CD8-positive, alpha-beta T cell (primary cell): ENCODE measurements at places on chromosomes 4 and X.

GRCh38 chr4:4633431-4633830 lies 91.6 kb upstream of the STX18 start:
- no peak for DNase-seq

DNA sequence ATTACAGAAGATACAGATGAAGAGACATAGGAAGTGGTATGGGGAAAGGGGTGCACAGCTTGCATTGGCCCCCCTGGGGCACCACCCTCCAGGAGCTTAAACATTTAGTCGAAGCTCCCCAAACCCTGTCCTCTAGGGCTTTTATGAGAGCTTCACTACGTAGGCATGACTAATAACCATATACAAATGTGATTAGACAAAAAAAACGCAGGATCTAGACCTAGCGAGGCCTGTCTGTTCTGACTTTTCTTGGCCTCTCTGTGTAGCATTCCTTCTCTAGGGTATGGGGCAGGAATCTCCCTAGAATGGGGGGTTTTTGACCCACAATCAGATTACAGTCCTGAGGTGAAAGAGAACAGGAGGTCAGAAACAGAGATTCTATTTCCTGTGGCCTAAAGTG lies 293.7 kb upstream of the GALNTL6 start:
- no peak for DNase-seq

GRCh38 chrX:141341341-141341740 lies 99.0 kb upstream of the SPANXC start:
- DNase-seq: no peak

- no peak for DNase-seq
Observed at GRCh38 chr4:5378002-5378401, 326.7 kb downstream of the STK32B start.

DNA sequence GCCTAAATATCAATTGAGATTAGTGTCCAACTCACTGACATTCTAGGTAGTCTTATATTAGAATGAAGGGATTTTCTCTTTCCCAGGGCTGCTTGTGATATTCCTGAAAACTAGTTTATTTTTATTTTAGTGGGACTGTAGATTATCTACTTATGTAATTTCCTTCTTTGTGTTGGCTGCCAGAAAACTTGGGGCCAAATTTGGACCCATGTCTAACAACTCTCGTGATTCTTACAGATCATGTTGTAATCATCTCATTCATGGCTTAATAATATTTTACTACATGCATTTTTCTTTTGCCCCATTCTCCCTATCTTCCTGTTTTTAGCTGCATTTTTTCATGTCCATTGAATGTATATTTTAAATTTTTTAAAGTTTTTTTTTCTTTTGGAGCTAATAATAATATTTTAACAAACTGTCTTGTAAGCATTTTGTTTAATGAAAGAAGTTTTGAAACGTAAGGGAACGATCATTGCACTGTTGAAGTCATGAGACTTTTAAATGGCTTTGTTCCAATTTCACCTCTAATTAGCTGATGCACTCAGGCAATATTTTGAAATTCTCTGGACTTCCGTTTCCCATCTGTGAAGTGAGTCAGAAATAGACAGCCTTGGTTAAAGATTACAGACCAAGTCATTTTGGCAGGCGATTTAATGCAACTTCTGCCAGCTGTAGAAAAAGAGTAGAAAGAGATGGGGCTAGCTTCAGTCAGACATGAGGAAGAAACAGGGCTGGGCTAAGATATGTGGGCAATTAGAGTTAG lies 14.3 kb upstream of the TDO2 start:
- DNase-seq: no peak

DNA sequence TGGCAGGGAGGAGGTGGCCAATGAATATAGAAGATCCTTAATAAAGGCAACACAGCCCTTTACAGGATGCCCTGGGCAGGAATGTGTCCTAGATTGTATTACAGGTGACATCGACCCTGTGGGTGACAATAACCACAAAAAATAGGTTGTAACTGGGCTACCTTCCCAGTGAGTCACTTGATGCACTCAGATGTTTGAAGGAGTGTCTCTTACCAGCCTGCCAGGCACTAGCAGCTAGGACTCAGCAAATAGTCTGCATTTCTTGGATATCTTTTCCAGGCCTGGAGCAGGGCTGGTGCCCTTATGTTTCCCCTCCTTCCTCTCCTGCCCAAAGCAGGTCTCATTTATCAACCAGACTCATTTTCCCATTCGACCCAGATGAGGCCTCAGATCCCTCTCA lies 50.9 kb upstream of the TMEM164 start:
- no peak for DNase-seq

DNA sequence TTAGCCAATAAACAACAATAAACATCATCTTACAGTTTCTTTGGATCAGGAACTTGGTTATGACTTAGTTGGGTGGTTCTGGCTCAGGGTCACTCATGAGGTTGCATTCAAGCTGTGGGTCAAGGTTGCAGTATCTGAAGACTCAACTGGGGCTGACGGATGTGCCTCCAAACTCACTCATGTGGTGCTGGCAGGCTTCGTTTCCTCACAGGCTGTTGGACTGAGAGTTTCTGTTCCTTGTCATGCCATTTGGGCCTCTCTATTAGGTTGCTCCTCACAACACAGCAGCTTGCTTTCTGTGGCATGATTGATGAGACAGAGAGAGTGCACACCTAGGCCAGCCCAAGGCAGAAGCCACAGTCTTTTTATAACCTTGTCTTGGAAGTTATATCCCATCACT lies 20.7 kb downstream of the FRMPD3 start:
- DNase-seq: no peak

DNA sequence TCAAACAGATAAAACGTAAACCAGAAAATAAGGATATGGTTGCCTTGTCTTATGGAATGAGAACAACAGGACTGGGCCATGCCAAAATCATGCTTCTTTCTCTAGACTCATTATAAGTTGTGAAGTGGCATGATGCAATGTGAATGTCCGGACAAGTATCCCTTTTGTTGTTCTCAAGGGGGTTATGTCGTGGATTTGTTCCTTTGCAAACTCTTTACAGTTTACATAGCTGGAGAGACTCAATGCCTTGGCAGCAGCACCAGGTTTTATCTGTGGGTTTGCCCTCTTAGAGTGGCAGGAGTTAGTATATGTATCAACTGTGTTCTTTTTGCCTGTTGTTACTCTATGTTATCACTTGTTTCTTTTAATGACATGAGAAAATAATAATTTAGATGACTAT lies 41.4 kb downstream of the SPRY1 start:
- DNase-seq: no peak

DNA sequence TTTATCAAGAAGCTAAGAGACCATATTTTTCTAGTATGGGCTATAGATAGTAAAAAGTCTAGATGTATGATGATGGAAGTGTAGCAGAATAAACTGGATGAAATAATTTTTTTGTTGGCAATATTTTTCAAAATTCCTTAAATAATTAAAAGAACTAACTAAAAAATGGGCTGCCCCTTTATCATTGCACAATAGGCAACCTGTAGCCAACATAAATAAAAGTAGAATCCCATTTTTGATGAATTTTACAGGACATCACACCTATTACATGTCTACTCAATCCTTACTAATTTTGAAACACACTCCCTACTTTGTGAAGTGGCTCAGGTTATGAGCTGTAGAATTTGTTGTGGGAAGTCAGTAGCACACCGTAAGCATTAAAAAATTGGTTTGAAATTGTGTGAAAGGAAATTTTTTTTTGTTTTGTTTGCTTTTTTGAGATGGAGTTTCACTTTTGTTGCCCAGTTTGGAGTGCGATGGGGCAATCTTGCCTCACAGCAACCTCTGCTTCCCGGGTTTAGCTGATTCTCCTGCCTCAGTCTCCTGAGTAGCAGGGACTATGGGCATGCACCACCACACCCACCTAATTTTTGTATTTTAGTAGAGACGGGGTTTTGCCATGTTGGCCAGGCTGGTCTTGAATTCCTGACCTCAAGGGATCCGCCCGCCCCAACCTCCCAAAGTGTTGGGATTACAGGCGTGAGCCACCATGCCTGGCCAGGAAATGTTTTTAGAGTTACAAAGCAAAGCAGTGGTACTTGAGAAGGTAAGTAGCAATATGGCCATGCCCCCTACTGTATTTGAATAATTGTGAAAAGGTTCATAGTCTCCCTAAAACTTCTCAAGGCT lies 8.9 kb upstream of the RUFY3 start:
- no peak for DNase-seq

GRCh38 chrX:131399678-131400428 lies 110.7 kb upstream of the IGSF1 start:
- DNase-seq: no peak

GRCh38 chr4:54657551-54658251 lies at the start of gene KIT:
KIT (plus strand) TSS chr4:54657957; CDS start chr4:54658015, 58 bp downstream.
- DNase-seq: peak; percentile 33

DNA sequence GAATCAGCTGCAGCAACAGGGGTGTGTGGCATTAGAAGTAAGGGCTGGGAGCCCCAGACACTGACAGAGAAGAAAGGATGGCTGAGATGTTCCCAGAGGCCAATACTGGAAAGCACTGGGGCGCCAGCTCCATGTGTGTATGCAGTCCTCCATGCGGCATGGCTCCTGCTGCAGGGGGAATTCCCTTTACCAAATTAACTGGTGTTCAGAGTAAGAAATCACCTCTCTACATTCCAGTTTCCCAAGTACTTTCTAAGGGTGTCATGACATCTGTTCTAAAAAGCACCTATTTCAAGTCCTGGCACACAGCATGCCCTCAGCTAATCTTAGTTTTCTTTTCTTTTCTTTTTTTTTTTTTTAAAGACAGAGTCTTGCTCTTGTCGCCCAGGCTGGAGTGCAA lies 98.0 kb downstream of the MAML3 start:
- no peak for DNase-seq

DNA sequence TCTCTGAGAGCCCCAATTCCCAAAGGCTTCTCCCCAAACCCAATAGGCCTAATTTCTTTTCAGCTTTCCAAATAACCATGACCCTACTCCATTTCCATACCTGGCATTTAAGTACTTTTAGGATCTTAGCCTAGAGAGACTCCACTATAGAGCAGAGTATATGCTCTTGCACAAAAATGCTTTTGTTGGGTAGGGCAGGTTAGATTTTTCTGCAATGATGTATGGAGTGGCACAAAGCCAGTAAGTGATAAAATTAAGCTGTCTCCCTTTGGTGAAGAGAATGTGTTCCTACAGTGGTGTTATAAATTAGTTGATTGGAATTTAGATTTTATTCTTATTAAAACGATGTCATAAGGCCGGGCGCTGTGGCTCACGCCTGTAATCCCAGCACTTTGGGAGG lies 124.9 kb downstream of the INPP4B start:
- DNase-seq: no peak

DNA sequence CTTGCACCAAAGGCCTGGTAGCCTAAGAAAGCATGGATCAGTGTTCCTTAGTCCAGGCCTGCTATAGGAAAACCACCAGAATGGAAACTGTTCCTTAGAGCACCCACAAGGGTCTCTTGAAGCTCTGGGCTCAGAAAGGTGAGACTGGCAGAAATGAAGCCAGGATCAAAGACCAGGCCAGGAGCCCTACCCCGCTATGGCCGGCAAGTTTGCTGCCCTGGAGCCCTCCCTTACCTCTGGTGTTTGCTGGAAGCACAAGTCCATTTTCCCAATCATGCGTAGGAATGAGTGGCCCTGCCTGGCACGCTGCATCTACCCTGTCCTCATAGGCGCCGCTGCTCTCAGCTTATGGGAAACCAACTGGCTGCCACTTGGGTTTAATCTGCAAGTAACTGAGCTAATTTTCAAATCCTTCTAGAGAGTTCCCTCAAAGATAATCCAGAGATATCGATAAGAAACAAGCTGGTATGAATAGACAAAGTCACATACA lies 37.4 kb downstream of the BCOR start:
- no peak for DNase-seq

- DNase-seq: no peak
Observed at GRCh38 chrX:134202561-134202960, 34.4 kb upstream of the CCDC160 start.

- DNase-seq: peak; percentile 63
Observed at GRCh38 chr4:17511509-17511949, 361 bp downstream of the QDPR start.

DNA sequence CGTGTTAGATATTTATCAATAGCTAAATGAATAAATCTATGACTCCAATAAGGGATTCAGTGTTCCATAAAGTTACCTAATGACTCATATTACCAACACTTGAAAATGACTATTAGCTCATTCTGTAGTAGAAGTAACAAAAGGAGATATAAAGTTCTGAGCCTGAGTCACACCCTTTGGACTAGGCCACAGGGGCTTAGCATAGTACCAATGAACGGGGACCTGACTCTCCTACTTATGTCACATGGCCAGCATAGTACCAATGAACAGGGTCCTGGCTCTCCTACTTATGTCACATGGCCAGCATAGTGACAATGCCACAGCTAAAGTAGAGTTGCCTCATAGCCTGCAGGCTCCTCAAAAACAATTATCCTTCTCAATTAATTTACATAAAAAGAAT lies 43.7 kb downstream of the MAGEB16 start:
- DNase-seq: no peak

DNA sequence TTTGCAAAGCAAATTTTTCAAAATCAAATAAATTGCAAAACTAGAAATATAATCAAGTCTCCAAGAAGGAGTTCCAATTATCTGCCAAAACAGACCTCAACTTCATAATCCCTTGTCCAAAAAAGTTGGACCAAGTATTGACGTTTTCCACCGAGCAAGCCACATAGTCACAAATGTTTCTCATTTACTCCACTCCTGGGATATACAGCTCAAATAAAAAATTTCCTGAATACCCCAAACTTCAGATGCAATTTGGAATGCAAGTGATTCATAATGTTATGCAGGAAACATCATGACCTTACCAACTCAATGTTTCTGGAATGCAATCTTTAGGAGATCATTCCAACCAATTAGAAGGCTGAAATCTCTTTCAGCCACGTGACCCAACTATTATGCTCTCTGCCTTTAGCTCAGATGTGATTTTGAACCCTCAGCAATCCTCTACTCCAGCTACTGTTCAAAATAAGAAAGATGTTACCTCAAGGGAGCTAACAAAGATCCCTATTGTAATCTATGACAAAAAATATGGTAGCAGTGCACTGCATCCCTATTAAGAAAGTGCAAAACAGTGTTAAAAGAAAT lies 72.4 kb downstream of the PRDM5 start:
- DNase-seq: no peak

DNA sequence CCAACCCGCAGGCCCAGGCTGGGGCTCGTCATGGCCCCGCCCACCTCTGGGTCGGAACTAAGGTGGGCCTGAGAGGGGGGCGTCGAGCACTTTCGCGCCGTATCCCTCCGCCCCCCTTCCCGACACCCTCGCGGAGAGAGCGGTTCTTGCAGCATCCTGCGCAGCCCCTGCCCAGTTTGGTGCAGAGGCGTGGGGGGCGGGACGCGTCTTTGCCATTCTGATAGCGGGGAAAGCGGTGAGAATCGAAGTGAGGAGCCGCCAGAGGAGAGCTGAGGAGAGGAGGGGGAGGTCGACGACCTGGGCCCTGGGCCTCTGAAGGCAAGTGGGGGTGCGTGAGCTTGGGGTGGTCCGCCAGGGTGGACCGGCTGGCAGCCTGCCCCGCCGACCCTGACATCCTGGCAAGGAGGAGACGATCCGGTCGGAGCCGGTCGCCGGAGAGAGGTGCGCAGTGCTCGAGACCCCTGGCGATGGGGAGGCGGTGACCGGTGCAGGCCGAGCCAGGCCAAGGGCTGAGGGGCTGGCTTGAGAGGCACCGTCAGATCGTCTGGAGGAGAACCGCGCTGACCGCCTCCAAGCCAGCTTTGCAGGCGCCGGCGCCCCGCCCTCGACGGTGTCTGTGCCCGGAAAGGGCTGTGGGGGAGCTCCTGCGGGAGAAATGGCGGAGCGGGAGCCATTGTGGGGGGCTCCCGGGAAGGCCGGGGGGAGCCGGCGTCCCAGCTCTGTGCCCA lies 25.5 kb downstream of the GPRASP3 start:
- peak; percentile 21 for DNase-seq
